ENCODE measurements at places on chromosomes 12 and 14.

DNA sequence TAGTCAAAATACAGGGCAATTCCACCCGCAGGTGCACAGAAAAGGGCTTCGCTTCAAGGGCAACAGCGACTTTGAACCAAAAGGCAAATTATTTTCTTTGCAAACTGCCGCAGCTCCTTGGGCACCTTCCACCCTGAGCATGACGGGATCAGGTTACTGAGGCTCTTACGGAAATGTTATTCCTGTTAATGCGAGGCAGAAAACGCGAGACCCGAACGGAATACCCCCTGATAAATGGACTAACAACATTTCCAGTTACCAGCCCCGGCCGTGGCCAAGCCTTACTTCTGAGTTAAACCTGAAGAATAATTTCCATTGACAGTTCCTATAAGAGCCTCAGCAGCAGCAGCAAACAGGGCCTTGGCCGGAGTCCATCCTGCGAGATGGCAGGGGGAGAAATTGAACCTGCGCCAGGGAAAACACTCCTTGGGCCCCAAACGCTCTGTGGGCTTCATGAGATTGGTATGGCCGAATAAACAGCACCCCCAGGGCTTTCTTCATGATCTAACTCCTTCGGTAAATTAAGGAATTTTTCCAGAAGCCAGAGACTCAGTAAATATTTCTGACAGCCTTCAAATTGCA is 70.0 kb upstream of the DICER1 start:
- DNase-seq: no peak

DNA sequence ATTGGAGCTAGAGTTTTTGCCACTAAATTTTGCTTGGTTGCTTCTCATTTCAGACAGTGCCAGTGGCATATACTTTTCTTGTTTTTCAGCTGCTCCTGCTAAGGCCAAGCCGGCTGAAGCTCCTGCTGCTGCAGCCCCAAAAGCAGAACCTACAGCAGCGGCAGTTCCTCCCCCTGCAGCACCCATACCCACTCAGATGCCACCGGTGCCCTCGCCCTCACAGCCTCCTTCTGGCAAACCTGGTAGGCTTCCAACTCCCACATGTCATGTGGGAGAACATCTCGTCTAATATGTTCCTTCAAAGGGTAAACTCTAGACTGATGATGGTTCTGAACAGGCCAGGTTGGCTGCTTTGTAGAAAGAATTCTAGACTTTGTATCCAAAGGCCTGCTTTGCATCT is 11.0 kb downstream of the DLST start:
- DNase-seq: no peak

DNA sequence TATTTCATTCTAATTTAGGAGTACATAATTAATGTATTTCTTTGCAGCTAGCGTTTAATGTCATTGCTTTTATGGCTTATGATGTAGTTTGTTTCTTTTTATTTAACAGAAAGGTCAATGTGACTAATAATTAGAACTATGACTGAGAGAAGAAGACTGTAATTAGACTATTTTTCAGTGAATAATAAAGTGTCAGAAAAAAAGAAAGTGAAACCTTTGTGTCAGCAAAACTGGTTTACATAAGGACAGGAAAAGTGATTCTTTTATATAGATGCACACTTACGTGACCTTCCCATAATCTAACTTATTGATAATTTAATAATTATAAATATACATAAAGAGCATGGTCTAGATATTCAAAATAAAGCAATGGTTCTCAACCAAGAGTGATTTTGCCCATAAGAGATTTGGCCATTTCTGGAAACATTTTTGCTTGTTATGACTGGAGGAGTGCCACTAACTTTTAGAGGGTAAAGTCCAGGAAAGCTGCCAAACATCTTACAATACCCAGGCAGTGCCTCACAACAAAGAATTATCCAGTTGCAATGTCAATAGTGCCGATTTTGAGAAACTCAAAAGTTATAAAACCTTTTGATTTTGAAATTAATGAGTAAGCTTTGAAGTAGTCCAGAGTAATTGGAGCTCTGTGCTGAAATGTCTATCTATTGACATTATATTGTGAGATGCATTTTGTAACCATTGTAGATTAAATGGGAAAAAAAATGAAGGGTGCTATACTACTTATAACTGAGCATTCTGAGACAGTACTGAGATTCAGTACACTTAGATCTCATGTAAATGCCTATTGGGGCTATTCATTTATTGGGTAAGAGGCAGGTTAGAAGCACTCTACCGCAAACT is 227.1 kb downstream of the C12orf50 start:
- DNase-seq: peak; percentile 5

DNA sequence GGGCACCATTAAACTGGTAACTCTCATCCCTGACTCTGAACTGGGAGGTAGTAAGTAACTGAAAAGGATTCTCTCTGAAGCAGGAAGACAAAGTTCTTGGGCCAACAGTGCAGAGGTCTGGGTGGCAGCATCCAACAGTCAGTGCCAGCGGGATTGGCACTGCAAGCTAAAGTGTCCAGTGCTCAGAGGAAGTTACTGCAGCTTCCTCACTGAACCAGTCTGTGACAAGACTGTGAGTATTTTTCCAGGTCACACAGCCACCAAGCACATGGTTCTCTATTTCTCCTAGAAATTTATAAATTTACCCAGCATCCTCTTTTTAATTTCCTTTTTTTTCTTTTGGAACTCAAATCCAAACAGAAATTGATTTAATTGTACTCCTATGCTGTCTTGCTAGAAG is 81.6 kb upstream of the FAR2 start:
- DNase-seq: no peak

DNA sequence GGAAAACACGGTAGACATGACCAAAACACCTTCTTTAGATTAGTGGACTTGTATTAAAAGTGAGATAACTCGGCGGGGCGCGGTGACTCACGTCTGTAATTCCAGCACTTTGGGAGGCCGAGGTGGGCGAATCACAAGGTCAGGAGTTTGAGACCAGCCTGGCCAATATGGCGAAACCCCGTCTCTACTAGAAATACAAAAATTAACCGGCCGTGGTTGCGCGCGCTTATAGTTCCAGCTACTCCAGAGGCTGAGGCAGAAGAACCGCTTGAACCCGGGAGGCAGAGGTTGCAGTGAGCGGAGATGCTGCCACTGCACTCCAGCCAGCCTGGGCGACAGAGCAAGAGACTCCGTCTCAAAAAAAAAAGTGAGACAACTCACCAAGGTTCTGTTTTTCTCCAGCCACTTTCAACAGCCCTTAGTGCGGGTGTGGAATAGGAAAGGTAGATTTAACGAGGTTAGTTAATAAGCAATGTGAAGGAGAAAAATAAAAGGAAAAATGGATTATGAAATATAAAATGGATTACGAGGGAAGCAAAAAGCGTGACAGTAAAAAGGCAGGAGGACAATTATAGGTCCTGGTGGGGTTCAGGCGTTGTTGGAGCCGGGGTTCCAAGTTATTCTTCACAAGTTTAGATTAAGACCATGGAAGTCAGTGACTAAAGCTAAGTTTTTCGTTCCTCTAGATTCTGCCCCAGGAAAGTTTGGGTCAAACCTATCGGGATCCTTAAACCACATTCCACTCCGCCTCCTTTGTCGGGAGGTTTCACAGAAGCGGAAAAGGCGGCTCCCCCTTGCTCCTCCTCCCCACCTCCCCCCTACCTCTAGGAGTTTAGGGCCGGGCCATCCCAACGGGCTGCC is 534 bp downstream of the PPP2R3C start:
- peak; percentile 1 for DNase-seq

- no peak for DNase-seq
Observed at GRCh38 chr12:8080120-8080519, 2.0 kb upstream of the NECAP1 start.

DNA sequence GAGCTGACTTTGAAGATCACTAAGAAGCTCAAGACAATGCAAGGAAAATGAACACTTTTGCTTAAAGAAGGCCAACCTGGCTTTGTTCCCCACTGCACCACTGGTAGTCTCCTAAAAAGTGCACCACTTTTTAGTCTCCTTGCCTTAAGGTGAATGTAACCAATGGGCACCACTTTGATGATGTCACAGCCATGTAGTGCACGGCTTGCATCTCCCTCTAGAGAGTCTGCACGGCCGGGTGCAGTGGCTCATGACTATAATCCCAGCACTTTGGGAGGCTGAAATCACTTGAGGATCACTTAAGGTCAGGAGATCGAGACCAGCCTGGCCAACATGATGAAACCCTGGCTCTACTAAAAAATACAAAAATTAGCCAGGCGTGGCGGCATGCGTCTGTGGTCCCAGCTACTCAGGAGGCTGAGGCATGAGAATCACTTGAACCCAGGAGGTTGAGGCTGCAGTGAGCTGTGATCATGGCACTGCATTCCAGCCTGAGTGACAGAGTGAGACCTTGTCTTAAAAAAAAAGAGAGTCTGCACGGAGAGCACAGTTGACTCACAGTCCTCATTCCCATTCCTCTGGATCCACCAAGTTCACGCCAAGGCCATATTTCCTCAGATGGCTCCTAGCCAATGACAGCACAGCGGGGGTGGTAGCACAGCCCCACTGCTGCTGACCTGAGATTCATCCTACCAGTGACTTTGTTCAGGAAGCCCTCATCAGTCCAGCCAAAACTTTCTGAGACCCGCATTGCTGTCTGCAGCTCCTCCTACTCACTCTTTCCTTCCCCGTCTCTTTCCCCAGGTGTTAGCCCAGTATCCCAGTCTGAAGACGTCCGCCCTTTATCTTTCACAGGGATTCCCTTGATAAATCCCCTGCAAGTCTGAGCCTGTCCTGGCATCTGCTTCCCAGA is 16.5 kb upstream of the IFT81 start:
- DNase-seq: peak; percentile 66

GRCh38 chr12:94377599-94377998 is 82.1 kb downstream of the CEP83 start:
- no peak for DNase-seq

DNA sequence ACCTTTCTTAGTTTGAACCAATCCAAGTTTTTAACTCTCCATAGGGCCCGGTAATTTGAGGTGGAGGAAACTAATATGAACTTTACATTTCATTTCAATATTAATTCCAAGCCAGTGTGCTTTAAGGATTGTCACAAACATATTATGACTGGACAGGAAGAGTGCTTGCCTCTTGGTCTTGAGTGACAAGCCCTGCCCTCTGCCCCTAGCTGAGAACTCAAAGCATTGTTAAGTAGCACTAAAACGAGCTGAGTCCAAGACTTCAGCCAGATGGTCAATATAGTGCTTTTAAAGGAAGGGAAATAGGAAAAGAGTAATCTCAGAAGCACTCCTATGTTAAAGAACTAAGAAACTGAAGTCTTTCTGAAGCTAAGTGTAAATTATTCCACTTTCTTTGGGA is 17.1 kb downstream of the TRMT5 start:
- DNase-seq: no peak

DNA sequence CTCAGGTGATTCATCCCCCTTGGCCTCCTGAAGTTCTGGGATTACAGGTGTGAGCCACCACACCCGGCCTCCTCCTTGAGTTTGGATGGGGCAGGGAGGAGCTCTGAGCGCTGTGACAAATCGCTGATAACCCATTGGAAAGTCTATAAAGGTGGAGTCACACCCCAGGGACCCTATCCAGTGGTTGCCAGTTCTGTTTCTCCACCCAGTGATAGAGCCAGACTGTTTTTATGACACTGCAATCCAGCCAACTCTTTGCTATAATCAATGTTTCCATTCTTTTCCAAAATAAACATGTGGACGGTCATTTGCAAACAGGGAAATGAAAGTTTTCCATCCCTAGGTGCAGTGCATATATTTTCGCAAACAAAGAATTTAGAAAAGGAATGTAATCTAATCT is 142.0 kb upstream of the PELI2 start:
- no peak for DNase-seq

GRCh38 chr12:25884920-25885234 is 73.6 kb upstream of the RASSF8 start:
- DNase-seq: no peak

GRCh38 chr12:91857813-91858542 is 287.7 kb downstream of the BTG1 start:
- no peak for DNase-seq

GRCh38 chr12:60078026-60078425 is 482.2 kb downstream of the SLC16A7 start:
- DNase-seq: no peak

- DNase-seq: no peak
Observed at GRCh38 chr12:25283006-25283405, 32.3 kb upstream of the KRAS start.

- no peak for DNase-seq
Observed at GRCh38 chr12:130988261-130988660, 34.6 kb downstream of the ADGRD1 start.

DNA sequence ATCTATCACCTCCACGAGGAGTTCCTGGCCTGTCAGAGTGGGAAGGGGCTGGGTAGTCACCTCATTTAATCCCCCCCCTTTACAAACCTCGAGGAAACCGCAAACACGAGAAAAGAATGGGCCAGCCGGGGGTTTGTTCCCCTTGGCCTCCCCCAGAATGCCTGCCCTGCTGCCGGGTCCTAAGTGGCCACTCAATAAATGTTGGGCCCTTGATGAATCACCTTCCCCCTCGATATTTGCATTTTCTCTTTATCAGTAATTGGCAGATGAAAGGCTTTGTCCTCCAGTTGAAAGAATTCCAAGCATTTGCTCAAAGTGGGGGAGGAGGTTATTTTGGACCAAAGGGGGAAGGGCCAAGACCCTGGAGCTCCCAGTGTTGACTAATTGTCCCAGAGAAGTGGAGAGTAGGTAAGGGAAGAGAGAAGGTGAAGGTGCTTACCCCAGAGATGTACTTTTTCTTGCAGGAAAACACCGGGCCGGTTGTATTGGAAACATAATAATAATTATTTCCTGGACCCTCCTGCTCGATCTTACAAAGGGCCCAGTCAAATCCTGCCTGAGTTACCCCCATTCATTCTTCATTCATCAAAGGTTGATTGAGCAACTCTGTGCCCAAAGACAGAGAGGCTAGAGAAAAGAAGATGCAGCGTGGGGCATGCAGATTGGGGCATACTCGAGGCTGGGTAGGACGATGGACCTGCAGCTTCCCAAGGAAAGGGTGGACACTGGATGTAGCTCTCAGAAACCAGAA is 1.9 kb upstream of the KDM2B start:
- no peak for DNase-seq

DNA sequence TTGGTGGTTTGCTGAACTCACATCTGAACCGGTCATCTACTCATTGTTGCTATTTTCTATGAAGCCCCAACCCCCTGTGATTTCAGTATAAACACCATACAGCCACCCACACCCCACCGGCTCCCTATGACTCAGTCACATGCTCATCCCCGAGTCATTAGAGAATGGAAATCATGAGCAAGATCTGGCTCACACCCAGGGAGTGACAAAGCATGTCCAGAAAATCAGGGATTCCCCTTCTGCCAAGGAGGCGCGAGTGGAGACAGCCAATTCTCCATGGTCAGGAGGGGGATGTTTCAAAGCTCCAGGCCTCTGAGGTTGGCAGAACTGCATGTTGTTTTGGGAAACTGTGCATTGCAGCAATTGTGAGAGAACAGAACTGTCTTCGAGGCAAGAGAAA is 657.5 kb upstream of the TBX3 start:
- DNase-seq: peak; percentile 97

DNA sequence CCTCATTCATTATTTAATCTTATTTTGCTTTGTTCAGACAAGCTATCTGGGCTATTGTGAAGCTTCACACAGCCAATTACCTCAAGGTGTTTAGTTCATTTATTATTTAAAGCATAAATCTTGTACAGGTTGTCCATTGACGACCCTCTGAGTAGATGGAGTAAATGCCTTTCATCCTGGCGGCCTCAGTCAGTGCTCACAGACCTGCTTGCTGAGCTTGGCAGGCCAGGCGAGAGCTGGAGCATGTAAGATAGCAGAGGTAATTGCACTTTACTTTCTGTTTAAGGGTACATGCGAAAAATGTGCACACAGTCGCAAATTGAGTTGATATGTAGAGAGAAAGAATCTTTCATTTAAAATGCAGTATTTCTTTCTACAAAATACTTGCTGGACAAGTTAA is 224.4 kb downstream of the NPAS3 start:
- no peak for DNase-seq
